ENCODE measurements at places on chromosomes 4 and X.

DNA sequence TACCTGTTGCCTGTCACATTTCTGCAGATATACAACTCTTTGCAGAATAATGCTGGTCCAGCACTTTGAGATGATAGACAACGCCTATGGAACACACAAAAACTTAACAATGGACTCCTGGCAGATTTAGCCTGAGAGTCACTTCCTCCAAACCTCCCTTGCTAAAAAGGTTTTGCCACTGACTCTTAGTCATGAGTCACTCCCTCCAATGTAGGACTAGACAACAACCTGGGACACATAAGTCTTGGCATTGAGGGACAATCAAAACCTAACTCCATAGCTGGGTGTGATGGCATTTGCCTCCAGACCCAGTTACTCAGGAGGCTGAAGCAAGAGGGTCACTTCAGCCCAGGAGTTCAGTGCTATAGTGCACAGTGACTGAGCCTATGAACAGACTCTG is 22.0 kb upstream of the EIF4E start:
- no peak for DNase-seq

DNA sequence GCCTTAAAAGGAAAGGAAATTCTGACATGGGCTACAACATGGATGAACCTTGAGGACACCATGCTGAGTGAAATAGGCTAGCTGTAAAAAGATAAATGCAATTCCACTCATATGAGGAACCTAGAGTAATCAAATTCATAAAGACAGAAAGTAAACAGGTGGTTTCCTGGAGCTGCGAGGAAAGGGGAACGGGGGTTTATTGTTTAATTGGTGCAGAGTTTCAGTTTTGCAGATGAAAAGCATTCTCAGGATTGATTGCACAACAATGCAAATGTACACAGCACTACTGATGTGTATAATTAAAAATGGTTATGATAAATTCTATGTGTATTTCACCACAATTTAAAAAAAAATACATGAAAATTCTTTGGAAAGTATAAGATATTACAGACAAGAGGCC is 24.0 kb downstream of the PLRG1 start:
- DNase-seq: no peak

- DNase-seq: no peak
These were observed 264.6 kb upstream of the HAND2 start for GRCh38 chr4:173794662-173795061.

- no peak for DNase-seq
These were observed 20.8 kb downstream of the FGFRL1 start for GRCh38 chr4:1031956-1032795.

DNA sequence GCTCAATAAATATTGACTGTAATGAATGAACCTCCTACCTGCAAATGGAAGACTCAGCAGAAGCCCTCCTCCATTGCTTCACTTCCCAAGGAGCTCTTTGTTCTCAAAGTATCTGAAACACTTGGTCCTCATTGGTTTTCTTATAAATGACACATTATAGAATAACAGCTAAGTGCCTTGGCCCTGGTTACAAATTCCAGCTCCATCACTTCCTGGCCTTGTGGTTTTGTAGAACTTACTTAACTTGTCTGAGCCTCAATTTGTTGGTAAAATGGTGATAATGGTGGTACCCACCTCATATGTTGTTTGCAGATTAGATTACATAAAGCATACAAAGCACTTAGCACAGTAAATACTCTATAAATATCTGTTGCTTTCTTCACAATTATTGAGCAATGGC is 25.2 kb upstream of the SMIM20 start:
- DNase-seq: no peak

DNA sequence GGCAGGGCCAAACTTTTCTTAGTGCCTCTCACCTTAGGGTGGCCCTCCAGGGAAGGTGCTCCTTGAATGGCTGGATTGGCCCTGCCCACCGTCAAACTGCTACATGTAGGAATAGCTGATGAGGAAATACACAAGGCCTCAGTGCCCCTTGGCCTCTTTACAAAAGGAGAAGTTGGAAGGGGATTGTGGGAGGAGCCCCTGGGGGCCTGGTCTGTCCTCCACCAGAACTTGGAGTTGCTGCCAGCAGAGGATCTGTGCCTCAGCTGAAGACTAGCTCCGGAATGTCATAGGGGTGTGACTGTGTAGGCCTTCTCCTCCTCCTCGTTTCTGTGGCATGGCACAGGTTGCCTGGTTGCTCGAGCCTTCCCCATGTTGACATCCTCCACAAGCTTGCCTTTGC is 142.7 kb downstream of the AMMECR1 start:
- DNase-seq: no peak

- DNase-seq: no peak
These were observed 22.3 kb downstream of the AMOT start for GRCh38 chrX:112818114-112819007.

GRCh38 chrX:9473708-9474107 is 8.8 kb downstream of the TBL1X start:
- no peak for DNase-seq

- no peak for DNase-seq
These were observed 11.1 kb downstream of the SLC25A43 start for GRCh38 chrX:119410027-119410819.

DNA sequence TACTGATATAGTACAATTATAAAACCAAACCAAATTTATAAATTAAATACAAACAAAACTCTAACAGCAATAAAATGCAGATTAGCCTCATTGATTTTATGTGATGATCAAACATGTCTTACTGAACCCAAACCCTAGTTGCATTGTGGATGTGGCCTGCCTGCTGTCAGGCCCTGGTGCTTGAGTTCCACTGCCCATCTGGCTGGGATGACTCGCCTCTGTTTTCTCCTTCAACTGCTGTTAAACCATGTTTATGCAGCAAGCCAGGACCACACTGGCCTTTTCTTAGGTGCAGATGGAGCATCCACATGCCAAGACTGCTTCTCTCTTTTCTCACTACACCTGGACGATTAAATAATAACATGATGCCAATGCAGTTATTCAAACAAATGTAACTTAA is 22.6 kb downstream of the NAP1L5 start:
- no peak for DNase-seq

GRCh38 chrX:124651031-124651430 is 304.7 kb downstream of the SH2D1A start:
- no peak for DNase-seq

- DNase-seq: no peak
These were observed 105.8 kb downstream of the CRLF2 start for GRCh38 chrX:1106478-1107210.

DNA sequence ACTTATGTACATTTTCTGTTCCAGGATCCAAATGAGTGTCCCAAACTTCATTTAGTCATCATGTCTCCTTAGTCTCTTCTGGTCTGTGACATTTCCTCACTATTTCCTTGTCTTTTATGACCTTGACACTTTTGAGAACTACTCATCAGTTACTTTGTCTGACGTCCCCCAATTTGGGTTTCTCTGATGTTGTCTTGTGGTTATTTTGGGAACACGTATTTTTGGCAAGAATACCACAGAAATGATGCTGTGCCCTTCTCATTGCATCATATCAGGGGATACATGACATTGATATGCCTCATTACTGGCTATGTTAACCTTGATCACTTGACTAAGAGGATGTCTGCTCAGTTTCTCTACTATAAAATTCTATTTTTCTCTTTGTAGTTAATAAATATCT is 308.8 kb downstream of the ZNF674 start:
- DNase-seq: no peak

GRCh38 chr4:176393306-176394013 is 73.7 kb downstream of the SPCS3 start:
- DNase-seq: no peak

DNA sequence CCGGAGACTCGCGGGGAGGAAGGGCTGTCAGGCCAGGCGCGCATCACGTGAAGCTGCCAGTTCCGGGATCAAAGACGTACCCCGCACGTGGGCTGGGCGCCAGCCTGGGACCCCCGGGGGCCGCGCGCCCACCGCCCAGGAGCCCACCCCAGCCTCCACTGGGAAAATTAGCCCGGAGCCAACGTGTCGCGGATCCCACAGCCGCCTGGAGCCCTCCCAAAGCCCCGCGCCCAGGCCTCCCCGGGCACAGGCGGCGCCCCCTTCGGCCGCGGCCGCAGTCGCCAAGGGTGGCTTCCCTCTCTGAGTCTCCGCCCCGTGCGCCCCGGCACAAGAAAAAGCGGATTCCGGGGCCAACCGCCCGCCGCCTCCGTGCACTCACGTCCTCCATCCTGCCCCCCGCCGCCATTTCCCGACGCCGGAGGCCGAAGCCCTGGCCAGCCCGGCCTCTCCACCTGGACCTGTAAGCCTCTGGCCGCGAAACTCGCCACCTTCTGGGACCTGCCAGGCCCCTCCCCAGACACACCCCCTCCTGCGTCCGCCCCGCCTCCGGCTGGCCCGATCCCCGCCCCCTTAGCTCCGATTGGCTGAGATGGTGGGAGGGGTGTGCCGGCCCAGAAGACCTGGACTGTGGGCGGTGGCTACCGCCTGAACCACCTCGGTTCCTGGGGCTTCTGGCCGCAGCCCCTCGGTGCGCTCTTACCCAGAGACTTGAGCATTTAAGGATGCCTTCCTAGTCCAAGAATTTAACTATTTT is at the start of gene TMEM192:
Gene TMEM192 (minus strand): TSS at position 493 of the 754 bp plus-strand sequence. CDS start 87 bp downstream, at position 406.
- DNase-seq: peak; percentile 70

GRCh38 chrX:4935846-4936245 is 1222.4 kb upstream of the PRKX start:
- DNase-seq: no peak

- DNase-seq: no peak
These were observed 678.6 kb upstream of the TENM3 start for GRCh38 chr4:181564625-181565024.

DNA sequence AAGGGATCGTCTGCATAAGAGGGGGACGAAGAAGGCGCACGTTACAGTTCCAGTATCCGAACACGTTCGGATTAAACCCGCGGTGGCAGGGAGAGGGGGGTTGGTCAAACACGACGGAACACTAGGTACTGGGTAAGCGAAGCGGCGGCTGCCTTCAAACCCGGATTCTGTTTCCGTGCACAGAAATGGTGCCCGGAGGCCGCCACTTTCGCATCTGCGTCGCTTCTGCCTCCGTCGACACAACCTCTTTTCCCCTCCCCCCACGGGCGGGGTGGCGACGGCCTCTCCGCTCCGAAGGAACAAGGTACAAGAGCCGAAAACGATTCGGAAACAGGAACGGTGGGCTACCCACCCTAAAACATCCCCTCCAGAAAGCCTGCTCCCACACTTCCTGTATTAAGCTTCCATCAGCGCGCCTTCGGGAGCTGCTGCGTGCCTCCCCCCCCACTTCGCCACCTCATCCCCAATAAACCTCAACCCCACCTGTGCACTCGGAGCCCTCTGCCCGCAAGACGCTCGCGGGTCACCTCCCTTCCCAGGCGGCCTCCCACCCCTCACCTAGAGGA is 667 bp downstream of the G3BP2 start:
- peak; percentile 8 for DNase-seq

GRCh38 chrX:134365904-134366303 is 94.1 kb upstream of the HPRT1 start:
- no peak for DNase-seq

- no peak for DNase-seq
These were observed 870.9 kb upstream of the FRG1 start for GRCh38 chr4:189069772-189070171.

- DNase-seq: no peak
These were observed 28.9 kb downstream of the FGF5 start for GRCh38 chr4:80295336-80295735.
